ENCODE measurements at places on chromosomes 6 and 20.

- DNase-seq: no peak
Observed at GRCh38 chr6:141244366-141244765, 888.4 kb upstream of the GJE1 start.

DNA sequence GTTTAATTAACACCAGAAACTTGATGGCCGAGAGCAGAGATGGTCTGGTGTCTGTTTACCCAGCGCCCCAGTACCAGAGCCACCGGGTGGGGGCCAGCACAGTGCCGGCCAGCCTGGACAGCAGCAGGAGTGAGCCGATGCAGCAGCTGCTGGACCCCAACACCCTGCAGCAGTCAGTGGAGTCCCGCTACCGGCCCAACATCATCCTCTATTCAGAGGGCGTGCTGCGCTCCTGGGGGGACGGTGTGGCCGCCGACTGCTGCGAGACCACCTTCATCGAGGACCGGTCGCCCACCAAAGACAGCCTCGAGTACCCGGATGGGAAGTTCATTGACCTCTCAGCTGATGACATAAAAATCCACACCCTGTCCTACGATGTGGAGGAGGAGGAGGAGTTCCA, 73.7 kb downstream of the SYNDIG1 start:
- no peak for DNase-seq

DNA sequence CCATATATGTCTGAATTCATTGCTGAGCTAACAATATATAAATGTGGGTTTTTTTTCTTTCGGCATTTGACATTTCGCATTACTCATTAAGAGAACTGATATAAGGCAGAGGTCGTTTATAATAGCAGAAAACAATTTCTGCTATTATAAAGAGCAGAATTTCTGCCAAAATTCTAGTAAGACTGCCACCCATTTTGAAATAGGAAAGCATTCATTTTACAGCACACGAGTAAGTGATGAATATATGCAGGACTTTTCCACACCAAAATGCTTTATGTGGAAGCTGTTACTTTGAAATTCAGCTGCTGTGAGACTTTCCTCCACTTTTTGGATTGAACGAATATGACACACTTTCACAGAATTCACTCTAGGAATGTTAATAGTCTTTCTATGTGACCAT, 610.9 kb upstream of the MAN1A1 start:
- DNase-seq: no peak

DNA sequence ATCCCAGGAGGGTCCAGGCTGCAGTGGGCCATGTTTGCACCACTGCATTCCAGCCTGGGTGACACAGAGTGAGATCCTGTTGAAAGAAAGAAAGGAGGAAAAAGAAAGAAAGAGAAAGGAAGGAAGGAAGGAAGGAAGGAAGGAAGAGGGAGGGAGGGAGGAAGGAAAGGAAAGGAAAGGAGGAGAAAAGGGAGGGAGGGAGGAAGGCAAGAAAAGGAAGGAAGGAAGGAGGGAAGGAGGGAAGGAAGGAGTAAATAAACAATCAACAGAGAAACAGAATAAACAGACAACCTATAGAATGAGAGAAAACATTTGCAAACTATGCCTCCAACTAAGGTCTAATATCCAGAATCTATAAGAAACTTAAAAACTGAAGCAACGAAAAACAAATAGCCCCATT, 11.6 kb upstream of the PHACTR1 start:
- DNase-seq: no peak
